ENCODE measurements at places on chromosomes 13 and 19. TPM values are rescaled to one million over a fixed set of nuclear protein-coding genes. Genes with fewer than 3 reads are reported as not detected.

ZSWIM9 gene
- 3.1 TPM for total RNA-seq

NDUFA11 gene
- total RNA-seq = 366 TPM

RTBDN gene
- total RNA-seq = not detected

ARGLU1 gene
- 71.6 TPM for total RNA-seq

PLEKHG2 gene
- 13.6 TPM for total RNA-seq

PLK5 gene
- not detected for total RNA-seq

PBX4 gene
- total RNA-seq = 0.05 TPM

C1QTNF9B gene
- not detected for total RNA-seq

PTGER1 gene
- total RNA-seq = 0.17 TPM

TNFSF9 gene
- total RNA-seq = 0.34 TPM

LILRA5 gene
- not detected for total RNA-seq

RFPL4AL1 gene
- 0.68 TPM for total RNA-seq

ERICH6B gene
- not detected for total RNA-seq
